ENCODE measurements at places on chromosomes 6 and 20.
A peak's percentile ranks its signal among the peaks of the same experiment; 100 is the strongest.

DNA sequence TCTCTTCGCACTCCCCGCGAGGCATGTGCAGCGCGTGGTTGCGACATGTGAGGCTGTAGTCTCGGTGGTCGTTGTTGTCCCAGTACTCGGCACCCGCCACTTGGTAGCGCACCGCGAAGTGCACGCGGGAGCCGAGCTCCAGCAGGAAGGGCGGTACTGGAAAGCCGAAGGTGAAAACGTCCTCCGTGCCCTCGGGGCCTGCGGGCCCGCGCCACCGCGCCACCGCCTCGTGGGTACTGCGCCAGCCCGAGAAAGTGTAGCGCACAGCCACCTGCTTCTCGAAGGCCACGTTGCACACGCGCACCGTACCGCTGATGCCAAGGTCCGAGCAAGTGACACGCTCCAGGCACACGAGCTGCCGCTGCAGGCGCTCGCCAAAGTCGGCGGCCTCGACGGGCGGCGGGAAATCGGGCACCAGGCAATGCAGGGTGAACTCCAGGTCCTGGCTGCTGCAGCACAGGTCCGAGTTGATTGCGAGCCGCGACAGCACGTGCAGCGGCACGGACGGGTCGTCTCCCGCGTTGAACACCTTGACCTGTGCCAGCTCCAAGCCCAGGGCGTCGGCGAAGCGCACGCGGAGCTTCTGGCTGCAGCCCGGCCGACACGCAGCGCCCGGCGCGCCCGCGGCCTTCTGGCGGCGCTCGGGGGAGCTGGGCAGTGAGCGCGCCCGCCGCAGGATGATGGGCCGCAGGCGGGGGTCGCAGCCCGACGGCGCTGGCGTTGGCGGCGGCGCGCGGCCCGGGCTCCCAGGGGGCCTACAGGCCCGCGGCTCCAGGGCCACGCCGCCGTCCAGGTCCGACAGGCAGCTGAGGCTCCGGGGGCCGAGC is 840 bp downstream of the PPP1R3D start:
- DNase-seq: no peak

GRCh38 chr6:166565084-166565967 is 21.2 kb downstream of the RAMACL start:
- no peak for DNase-seq

- no peak for DNase-seq
These were observed 50.2 kb downstream of the MCHR2 start for GRCh38 chr6:99943846-99944245.

- DNase-seq: no peak
These were observed 41.0 kb upstream of the KLHL31 start for GRCh38 chr6:53706525-53706924.

- no peak for DNase-seq
These were observed 430.7 kb upstream of the KHDRBS2 start for GRCh38 chr6:62716719-62717118.

DNA sequence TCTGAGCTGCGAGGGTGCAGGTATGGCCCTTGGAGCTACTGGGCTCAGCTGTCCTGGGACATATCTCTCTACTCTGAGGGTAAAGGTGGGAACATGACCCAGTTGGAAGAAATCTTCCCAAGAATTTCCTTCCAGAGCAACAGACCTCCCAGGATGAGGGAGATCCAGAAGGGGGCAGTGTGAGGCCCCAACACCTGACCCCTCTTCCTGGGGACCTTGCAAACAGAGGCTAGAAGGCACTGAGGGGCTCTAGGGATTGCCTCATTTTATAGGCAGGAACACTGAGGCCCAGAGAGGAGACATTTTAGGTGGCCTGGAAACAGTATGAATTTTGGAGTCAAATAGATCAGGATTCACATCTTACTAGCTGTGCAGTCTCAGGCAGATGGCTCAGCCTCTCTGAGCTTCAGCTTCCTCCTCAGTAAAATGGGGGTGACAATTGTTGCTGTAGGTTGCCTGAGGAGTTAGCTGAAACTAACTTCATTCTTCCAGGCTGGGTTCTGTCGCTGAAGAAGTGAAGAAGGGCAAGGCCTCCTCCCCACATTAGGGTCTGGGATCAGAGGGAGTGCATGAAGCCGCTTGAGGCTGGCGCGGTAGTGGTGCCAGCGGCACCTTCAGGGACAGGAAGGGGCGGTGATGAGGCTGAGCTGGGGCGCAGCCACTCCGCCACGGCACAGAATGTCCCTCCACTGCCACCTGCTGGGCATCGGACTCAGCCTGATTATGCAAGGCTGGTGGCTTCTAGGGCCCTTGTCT is 11.4 kb downstream of the KCNK17 start:
- peak; percentile 78 for DNase-seq

- no peak for DNase-seq
These were observed 191.5 kb downstream of the CDH4 start for GRCh38 chr20:61443443-61444126.

DNA sequence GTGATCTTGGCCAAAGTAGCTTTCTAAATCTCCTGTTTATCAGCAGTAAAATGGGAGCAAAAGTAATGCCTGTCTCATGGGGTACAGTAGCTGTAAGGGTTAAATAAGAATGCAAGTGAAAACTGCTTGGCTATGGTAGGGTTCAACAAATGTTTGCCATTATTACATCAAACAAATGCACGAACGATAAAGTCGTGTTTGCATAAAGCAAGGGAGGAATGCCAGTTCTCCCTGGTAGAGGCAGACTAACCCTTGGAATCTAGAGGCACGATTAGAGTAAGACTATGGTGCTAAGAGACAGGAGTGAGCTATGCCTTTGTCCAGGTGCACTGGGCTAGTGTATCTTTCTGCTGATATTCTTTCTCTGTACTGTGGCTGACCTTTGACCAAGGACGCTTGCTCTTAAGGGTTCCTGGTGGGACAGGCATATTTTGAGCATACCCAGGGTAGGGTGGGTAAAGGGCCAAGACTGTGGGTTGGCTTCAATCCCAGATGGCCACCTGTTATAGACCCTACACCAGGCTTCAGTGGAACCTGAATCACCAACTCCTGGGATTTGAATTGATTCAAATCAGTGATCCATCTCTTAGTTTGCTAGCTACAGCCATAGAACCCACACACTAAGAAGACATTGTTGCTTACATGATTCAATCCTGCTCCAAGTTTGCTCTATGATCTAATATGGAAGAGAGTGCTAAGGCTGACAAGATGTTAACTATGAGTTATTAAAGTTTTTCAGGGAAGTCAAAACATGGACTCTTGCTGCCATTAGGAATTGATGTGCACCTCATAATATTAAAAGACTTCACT is 139.9 kb downstream of the CCDC170 start:
- no peak for DNase-seq

- DNase-seq: no peak
These were observed 3.1 kb downstream of the NOL4L start for GRCh38 chr20:32581839-32582658.

GRCh38 chr6:113190170-113190569 is 667.0 kb upstream of the MARCKS start:
- no peak for DNase-seq

All from stimulated activated CD8-positive, alpha-beta memory T cell treated with anti-CD3 and anti-CD28 coated beads, Interleukin-15, amount 100 ng/mL, for 1 hour (primary cell).